ENCODE measurements at places on chromosomes 3 and 15. TPM values are rescaled to one million over a fixed set of nuclear protein-coding genes. Genes with fewer than 3 reads are reported as not detected.

DNA sequence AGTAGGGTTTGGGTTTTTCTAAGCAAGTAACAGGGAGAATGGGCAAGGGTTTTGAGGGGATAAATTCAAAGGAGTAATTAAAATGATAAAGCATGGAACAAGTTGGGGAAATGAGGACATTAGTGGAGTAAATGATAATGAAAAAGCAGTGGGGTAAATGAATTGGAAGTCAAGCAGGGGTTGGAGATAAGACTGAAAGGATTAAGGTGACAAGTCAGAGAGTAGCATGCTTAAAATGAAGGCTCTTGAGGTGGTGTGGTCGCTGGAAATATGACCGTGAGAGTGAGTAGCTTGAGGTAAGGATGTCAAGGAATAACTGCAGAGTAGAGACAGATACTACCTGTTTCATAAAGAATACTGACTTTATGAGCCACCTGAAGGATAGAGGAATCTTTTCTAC, 408.5 kb downstream of the TBC1D5 start:
- no peak for DNase-seq
- H3K36me3 ChIP-seq: no peaks in the 10 kb centered on the region
- no peaks in the 10 kb centered on the region for H3K27me3 ChIP-seq

- DNase-seq: no peak
- no peak overlapping the region for H3K27ac ChIP-seq
- H3K4me3 ChIP-seq: no peak overlapping the region
- no peaks in the 10 kb centered on the region for H3K4me1 ChIP-seq
These were observed 80.7 kb downstream of the NR2E3 start for GRCh38 chr15:71891026-71891425.

- no peak overlapping the region for H3K27ac ChIP-seq
- H3K4me1 ChIP-seq: no peaks in the 10 kb centered on the region
- H3K4me3 ChIP-seq: no peak overlapping the region
These were observed 24.0 kb downstream of the CP start for GRCh38 chr3:149197669-149198068.

The OSBPL10 gene
- 27.0 TPM for total RNA-seq

The AGBL1 gene
- not detected for total RNA-seq

The SLC6A20 gene
- 5.3 TPM for total RNA-seq

Data from body of pancreas (tissue), 4 donors.